ENCODE measurements at places on chromosomes 2 and 18.

GRCh38 chr2:238397356-238397755 is 29.4 kb upstream of the ASB1 start:
- no peak for DNase-seq

GRCh38 chr2:37880551-37880950 is 44.5 kb upstream of the RMDN2 start:
- no peak for DNase-seq

- no peak for DNase-seq
Measured at GRCh38 chr2:235043762-235044500, 92.1 kb downstream of the SH3BP4 start.

- no peak for DNase-seq
Measured at GRCh38 chr18:37361335-37362157, 204.1 kb downstream of the CELF4 start.

DNA sequence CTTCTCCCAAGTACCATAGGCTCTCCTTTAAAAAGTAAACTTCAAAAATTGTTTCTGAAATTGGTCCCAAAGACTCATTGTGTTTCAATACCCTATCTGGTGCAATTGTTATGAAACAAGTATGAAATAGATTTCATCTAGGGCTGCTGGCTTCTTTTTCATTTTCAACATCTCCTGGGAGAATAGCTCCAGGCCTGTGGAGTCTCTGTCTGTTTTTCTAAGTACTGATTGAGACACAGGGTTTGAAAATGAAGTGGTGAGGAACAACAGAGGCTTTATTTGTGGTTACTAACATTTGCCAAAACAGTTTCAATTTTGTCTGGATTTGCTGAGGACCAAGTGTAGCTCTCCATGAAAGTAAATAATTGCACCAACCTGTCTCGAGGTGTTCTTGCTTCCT is 315.9 kb upstream of the LRATD1 start:
- no peak for DNase-seq

DNA sequence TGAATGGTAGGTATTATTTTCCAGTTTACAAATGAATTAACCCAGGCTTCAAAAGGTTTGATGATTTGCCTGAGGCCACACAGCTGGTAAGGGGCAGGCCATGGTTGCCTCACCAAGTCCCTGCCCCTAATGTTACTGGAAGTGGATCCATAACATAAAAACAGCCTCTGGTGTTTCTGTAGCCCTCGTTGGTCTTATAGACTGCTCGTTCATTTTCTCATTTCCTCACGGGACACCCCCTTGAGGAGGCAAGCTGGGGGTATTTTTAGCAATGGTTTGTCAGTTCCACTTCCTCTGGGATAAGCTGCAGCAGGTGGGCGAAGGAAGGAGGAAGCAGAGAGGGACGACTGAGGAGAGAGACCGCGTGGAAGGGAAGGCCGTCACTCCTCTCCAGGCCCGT is 32.9 kb upstream of the NDUFV2 start:
- DNase-seq: no peak

GRCh38 chr2:77566582-77566981 is 44.4 kb upstream of the LRRTM4 start:
- DNase-seq: no peak

DNA sequence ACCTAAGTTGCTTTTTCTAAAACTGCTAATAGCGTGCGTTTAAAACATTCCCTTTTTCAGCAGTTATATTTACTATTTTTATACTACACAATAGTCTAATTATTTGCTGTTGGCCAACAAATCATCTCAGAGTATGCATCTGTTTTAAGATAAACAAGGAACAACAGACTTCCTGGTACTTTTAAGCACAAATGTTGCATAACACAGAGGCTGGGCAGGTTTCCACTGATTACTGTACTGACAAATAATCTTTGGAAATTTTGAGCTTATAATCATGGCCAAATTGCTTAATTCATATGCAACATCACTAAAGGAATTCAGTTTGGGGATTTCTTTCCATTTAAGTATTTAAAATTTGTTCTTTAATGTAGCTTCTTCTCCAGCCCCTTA is 737.4 kb upstream of the SALL3 start:
- DNase-seq: no peak

GRCh38 chr2:190664240-190664639 is 15.4 kb downstream of the NAB1 start:
- DNase-seq: no peak

DNA sequence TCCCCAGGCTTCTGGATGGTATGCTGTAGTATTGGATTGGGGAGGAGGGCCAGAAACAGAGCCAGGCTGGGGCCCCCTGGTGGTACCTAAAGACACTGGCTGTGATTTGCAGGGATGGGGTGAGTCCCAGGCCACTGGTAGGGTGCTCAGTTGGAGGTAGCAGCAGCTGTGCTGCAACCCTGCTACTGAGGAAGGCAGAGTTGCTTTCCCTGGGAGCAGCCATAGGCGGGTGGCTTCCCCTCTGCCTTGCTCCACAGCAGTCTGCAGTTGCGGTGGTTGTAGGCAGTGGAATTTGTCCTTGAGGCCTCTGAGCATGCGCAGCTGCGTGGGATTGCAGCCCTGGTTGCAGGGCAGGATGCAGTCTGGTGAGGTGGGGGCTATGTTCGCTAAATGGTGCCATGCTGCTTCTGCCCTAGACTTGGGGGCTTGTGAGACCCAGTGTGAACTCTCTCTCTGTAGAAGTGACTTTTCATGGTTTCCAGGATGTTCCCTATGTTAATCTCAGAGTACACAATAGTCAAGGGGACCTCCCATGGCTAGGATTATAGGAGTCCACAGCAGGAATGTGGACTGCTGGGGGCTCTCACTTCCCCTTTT is 443.5 kb downstream of the XIRP2 start:
- DNase-seq: no peak

DNA sequence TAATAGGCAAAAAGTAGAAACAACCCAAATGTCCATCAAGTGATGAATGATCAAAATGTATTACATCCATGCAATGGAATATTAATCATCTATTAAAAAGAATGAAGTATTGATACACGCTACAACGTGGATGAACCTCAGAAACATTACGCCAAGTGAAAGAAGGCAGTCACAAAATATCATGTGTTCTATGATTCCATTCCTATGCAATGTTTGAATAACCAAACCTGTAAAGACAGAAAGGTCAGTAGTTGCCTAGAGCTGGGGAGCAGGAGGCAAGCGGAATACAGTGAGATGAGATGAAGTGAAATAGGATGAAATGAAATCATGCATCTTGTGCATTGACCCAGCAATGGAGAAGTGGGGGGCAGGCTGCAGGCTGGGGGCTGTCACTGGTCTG is 17.9 kb upstream of the COL6A3 start:
- no peak for DNase-seq

GRCh38 chr18:6311456-6312215 is 103.1 kb downstream of the L3MBTL4 start:
- DNase-seq: no peak

- no peak for DNase-seq
Measured at GRCh38 chr2:153986488-153987229, 114.9 kb downstream of the GALNT13 start.

DNA sequence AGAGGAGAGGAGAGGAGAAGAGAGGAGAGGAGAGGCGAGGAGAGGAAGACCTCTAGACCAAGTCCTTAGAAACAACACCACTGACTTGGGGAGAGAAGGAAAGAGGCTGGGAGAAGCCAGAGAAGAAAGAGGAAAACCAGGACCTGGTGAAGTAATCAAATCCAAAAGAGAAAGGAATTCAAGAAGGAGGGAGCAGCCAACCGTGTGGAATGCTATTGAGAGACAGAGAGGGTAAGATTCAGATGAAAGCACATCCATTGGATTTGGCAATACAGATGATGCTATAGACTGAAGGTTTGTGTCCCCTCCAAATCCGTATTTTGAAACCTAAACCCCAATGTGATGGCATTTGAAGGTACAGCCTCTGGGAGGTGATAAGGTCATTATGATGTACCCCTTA is 50.7 kb downstream of the GALNT14 start:
- DNase-seq: no peak

GRCh38 chr2:131036269-131036668 is 57.0 kb downstream of the FAM168B start:
- DNase-seq: no peak

DNA sequence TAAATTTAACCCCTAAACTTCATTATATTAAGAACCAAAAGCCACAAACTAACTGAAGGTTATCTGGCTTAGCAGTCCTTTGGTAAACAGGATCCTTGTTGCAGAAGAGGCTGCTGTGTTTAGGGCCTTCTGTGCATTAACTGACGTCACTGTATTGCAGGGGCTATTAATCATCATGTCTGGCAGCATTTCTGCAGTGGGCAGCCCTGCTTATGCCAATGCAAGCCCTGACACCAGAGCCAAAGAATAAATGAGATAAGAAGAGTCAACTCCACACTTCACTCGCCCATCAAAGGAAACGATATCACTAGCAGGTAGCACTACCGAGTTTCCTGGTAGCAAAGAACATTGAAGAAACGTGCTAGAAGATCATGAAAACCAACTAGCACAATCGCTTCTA is 110.6 kb downstream of the PLEKHM3 start:
- DNase-seq: no peak

DNA sequence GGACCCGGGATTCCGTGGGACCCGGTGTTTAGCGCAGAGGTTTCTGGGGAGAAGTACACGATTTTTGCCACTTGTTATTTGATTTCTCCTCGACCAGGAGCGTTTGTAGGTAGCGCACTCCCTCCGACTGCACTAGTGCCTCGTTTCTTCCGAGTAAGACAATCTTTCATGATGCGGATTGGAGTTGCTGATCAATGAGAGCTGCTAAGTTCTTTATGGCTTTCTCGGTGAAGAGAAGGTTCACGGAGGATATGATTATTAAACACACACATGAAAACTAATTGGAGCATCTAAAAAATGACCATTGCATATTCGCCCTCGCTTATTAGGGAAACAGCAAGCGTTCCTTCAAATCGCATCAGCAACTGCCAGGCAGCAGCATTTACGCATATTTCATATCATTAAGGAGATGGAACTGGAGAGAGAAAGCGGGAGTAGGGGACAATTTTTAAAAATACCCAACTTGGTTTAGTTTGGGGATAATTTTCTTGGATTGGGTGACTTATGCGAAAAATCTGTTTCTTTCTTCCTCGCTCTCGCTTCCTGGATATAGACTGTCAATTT is 616 bp downstream of the EML6 start:
- DNase-seq: no peak

DNA sequence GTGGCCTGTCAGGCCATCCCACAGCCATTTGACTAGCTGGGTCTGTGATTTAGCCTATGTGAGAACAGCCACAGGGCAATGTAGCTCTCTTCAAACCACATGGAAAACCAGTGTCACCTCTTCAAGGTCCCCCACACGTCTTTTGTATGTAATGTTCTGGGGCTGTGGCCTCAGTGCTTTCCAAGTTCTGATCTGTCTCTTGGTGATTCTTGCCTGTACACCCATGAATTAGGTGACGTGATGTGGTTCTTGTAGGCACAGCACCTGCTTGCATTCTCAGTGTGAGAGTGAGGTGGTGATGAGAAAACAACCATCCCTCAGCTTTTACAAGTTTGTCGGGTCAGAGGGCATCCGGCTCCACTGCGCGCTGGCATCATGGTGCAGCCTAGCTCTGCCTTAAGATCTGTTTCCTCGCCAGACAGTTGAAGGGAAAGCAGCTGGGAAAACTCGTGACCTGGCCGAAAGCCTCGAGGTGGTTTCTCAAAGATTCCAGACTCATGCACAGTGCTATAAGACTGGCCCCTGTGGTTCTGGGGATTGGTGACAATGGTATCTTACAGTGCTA is 125.8 kb downstream of the TANC1 start:
- no peak for DNase-seq

DNA sequence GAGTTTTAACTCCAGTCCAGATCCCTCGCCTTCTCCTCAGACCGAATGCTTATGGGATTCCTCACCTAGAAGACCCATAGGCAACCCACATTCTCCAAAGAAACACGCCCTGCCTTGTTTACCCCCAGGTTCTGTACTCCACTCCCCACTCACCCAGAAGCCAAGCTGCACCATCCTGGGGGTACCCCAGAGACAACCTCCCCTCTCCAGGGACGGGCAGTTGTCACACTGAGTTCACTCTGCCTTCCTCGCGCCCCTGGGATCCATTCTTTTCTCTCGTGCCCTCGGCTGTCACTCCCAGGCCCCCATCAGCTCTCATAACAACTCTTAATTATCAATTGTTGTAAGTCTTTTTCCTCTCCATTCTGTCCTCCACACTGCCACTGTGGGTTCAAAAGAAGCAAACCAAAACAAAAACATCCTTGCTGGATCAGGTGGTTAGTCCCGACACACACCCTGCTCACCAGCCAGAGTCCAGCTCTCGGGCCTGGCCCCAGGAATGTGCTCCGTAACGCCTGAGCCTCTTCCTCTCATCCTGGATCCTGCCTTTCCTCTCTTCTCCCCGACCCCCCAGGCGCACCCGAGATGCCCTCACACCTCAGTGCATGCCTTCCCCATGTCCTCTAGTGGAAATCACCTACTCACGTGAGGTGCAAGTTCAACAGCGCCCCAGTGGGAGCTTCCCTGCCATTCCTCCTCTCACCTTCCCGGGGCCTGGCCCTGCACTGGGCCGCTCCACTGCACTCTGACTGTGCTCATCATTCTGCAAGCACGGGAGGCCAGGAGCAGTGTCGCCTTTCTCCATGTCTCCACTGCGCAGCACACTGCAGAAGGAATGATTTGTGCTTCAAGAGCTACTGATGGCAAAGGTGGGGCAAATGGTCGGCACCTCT is 20.7 kb downstream of the COX7A2L start:
- DNase-seq: no peak

DNA sequence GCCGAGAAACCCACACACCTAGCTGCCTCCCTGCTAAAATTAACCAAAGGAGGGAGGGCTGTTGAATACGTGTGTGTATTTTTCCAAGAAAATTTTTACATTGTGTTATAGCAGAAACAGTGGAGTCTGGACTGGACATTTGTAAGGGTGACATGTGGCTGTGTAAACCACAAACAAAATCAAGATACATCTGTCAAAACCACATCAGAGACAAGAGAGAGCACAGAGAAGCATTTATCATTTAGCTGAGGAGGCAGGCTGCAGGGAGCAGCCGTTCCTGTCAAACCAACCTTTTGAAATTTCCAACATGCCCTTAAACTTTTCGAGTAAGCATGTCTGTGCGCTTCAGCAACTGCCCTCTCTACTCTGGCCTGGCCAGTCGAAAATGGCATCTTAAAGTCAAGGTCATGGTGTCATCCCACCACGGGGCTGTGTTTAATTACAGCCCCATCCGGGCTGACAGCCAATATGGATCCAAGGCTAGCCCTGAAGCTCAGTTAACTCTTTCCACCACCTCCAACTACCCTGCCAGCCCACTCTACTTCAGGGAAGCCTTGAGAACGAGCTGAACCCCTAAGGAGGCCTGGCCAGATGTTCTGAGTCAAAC is 8.4 kb downstream of the BCL11A start:
- DNase-seq: no peak

GRCh38 chr18:24726727-24727492 is 266.5 kb downstream of the HRH4 start:
- DNase-seq: no peak

GRCh38 chr2:9985531-9986328 is 34.2 kb downstream of the GRHL1 start:
- DNase-seq: no peak

GRCh38 chr2:109335631-109336176 is 206.7 kb downstream of the SH3RF3 start:
- no peak for DNase-seq

GRCh38 chr18:75638776-75639471 is 211.4 kb upstream of the SMIM21 start:
- DNase-seq: no peak

Data from stimulated activated CD4-positive, alpha-beta T cell treated with anti-CD3 and anti-CD28 coated beads, Interleukin-15, amount 100 ng/mL, for 1 hour (primary cell).